ENCODE measurements at places on chromosomes 7 and 10.

- no peak for DNase-seq
Observed at GRCh38 chr7:111730057-111730456, 167.8 kb upstream of the IMMP2L start.

DNA sequence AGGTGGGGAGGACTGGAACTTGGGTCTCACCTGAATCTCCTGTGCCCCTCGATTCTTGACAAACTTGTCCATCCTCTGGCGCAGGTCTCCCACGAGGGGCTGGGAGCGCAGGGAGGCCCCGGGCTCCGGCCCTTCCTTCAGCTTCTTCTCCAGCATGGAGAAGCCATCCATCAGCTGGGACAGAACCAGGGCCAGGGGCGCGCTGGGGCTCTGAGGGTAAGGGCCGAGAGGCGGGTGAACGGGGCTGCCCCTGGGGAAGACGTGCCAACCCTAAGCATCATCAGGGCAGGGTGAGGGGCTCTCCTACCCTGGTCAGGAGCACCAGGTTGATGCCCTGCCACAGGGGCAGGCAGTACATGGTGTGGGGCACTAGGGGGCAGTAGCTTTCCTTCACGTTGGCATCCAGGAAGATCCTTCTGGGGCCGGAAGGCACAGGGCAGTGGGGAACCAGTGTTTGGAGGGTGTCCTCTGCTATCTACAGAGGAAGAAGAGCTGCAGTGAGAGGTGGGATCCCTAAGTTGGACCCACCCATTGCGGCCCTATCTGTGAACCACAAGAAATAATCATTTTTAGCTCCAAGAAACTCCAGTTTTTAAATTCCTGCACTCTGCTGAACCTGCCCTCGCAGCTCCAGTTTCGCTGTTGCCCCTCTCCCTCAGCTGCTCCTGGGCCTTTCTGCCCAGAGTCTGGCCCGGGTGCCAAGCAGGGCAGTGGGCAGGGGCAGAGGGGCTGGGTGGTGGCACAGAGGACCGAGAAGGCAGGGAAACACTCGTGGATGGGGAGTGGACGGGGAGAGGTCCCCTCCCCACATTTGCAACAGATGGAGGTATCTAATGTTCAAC, 10.8 kb upstream of the PYROXD2 start:
- DNase-seq, result no peak

DNA sequence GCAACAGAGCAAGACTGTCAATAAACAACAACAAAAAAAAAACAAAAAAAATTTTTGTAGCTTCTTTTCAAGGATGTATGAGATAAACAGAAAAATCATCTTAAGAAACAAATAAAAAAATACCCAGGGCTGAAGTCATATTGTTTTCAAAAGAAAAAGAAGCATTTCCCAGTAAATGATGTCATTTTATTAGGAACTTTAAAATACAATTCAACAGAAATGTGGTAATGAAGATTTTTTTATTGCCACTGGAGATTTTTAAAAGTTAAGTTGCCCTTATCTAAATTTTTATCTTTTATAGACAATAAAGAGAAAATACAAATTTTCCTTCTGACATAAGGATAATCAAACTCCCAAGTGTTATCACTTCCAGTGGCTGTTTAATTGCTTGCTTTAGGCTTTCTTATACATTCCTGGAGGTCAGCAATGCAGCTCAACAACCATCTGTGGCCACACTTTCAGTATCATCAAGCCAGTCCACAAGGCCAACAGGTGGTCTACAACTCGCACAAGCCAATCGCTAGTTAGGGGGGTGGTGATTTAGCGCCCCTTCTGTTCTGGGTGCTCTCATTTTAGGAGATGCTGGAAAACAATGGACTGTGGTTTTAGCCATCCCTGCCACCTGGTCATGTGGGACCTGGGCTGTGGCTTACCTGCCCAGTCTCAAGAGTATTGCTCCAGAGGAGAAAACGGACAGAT, 10.8 kb downstream of the SEPHS1 start:
- DNase-seq, result no peak

DNA sequence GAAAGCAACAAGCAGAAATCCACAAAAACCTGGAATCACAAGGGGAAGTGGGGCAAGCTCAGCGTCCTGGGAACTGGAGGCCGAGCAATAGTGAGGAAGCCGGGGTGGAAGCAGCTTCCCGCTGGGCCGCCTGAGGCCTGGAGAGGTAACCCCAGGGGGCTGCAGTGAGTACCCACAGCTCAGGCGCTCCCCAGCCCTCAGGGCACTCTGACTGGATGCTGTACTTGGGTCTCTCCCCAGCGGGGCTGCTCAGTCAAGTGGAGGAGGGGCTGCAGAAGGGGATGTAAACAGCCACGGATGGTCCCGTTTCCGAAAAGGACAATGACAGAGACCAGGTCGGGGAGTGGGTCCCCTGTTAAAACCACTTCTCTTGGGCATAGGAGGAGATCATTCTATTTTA, 50.3 kb downstream of the SLIT1 start:
- no peak for DNase-seq

DNA sequence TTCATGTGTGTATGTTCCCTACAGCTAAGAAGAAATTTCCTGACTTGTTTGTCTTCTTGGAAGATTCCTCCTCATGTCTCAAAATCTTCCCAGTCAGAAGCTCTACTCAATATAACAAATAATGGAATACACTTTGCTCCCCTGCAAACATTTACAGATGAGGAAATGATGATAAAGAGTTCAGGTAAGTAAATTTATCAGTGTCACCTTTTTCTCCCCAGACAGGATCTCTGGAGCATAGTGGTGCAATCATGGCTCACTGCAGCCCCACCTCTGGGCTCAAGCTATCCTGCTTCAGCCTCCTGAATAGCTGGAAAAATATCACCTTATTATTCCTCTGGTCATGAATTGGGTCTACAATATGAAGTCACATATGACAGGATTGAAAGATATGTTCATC, 25.5 kb downstream of the ACADSB start:
- DNase-seq, result no peak

DNA sequence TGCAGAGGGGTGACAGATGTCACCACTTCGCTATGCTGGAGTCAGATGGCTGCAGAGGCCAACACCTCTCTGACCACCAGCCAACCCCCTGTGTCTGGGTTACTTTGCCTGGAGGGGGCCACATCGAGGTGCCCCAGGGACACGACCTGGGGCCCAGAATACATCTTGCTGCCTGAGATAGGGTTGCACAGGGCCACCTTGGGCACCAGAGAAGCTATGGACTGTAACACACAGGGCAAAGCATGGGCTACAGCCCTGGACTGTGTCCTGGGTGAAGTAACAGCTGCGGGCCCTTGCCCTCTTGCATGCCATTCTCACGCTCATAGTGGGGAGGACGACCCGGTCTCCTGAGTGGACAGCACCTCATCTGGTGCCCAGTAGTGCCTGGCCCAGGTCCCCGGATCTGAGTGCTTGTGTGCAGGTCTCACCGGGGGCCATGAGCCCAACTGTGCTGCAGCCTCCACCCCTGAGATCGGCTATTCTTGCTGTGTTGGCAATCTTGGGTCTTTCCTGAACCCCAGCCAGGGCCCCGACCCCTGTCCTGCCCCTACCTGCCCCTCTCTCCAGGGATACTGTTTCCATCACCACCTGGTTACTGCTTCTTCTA, 115.2 kb upstream of the GDF10 start:
- no peak for DNase-seq

DNA sequence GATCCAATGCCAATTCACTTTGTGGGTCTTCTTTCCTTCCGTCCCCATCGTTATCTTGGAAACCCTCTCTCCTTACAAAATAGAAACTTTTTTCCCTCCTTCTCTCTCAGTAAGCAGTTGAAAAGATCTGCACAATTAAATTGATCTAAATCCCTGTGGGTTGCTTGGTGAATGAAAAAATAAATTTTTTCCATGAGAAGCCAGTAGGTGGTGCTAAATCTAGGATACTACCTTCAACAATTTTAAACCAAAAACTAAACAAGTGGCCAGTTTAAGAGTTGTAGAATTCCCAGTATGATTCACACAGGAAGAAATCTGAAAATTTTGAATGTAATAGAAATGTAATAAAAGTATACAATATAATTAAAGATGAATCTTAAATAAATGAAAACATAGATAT, 990.3 kb upstream of the ZNF722 start:
- DNase-seq, result no peak

DNA sequence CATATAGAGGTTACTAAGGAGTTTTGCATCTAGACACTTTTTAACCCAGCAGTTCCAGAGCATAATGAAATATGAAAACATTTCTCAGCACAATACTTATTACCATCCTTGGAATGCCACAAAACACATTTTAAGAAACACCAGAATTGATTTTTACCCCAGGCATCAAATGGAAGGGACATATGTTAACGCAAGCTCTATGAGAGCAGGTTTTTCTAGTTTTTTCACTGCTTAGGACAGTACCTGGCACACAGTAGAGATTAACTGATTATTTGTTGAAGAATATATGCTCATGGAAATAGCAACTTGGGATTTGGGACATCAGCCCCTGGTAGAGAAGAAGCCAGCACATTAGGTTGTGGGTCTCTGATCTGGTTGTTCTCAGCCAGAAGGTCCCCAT, 67.0 kb upstream of the ARID5B start:
- DNase-seq, result no peak

DNA sequence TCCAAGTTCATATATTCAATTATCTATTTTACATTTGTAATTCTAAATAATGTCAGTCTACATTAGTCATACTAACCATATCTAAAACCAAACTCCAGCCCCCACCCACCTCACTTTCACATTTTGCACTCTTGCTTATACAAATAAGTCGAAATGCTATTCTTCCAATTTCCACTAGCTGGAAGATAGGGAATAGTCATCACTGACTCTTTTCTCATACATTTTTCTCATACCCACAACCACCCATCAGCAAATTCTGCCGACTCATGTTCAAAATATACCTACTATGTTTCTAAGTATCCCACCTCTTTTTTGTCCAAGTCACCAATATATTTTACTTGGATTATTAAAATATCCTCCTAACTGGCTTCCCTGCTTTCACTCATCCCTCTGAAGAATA, 93.2 kb upstream of the DGKB start:
- DNase-seq, result no peak

GRCh38 chr7:90239050-90239449, 5.9 kb upstream of the CFAP69 start:
- no peak for DNase-seq

DNA sequence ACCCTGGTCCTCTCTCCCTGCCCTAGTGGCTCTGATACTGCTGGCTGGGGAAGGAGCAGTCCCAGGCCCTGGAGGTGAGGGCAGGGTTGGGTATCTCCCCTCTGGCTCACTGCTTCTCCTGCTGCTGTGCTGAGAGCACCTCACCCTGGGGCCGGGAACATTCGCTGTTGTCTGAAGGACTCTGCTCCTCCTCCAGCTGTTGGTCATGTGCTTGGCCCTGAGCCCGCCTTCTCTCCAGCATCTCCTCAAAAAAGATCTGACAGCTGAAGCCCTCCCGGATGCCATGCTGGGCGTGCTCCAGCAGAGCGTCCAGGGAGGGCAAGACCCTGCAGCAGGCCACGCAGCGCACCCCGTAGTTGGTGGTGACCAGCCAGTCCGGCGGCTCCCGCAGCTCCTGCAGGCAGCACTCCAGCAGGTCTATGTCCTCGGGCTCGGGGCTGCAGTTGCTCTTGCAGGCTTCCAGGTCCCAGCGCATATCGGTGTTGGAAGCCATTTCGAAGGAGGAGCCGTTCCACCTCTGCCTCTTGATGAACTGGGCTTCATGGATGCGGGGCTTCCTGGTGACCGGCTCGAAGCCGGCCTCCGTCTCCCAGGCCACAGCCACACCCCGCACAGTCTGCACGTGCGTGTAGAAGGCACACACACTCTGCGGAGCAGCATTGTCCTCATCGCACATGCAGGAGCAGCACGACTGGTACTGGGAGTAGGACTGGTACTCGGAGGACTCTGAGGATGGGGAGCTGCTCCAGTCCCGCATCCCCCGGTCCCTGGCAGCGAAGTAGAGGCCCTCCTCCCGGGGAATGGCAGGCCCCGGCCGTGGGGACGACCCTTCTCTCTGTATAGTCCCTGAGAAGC, 2.1 kb downstream of the FAM170B start:
- no peak for DNase-seq

- no peak for DNase-seq
Observed at GRCh38 chr10:117801691-117802090, 245.1 kb downstream of the RAB11FIP2 start.

- no peak for DNase-seq
Observed at GRCh38 chr7:150374472-150374871, 4.7 kb upstream of the ZNF775 start.

DNA sequence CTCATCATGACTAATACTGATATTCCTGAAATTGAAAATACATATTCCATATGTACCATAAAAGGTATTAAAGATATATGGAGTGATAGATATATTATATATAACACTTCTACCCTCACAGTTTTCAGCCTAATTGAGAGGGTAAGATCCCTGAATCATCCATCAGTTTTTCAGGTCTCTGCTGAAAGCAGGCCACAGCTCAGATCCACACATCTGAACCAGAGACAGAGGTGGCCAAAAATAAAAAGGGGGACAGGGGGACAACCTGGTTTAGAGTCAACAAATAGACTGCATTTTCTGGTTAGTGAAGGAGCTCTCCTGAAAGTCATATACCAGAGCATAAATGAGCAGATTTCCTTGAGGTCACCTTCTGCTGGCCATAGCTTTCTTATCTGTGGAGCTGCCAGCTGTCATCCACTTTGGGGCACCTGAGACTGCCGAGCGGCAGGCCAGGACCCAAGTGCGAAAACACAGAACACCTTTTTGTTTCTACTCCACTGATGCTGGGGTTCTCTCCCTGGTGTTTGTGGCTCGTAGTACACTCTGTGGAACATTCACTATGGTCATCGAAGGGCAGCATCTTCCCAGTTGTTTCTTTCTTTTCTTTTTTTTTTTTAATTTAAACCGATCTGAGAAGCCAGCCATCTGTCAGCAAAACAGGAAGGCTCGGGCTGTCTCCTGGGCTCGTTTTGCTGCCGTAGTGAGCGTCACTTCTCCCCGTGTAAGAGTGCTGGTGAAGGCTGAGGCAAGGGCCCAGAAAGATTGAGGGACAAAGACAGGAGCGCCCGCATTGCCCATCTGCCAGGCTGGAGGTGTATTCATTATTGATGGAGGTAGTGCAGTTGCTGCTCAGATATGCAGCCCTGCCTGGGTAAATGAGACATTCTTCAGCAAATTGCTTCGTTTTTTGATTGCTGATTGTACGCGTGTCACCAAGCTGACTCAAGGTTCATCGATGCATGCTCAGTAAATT, 13.5 kb downstream of the IKZF1 start:
- DNase-seq, result no peak

DNA sequence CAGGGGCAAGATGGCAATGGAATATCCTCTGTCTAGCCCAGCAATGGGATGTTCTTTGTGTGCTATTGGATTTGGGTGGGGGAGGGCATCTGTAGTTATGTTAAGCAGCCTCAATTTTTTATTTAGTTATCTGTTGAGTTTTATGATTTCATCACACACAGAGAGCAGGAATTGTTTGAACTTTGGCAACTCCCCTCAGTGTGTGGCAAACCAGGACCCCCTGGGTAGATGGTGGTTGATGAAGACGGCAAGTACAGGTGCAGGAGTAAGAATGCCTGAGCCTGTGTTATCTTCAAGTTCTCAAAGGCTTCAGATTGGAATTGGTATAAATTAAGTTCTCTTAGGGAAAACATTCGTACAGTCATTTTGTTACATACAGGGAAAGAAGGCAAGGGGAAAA, 142.4 kb upstream of the SAMD8 start:
- DNase-seq, result no peak

GRCh38 chr7:66766041-66766440, 25.5 kb downstream of the RABGEF1 start:
- no peak for DNase-seq
